Fibroblast of skin of back (primary cell): ENCODE measurements at places on chromosomes 5 and 9.

DNA sequence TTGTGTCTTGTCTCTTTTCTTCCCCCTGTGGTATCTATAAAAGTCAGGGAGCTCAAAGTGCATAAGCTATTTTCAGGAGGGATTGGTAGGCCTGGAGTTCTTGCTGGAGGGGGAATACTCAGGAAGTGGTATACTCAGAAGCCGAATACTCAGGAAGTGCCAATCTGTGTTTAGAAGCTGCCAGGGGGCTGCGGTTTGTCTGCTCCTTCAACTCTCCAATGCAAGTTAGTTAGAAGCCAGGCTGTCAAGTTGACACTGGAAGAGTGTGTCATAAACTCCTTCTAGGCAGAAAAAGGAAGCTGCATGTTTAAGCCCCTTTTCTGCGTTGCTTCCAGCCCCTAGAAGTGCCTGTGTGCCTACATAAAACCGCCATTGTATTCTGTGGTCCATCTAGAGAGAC lies 366.5 kb downstream of the TAF11L14 start:
- DNase-seq: no peak

GRCh38 chr9:92723299-92723625 lies 41.4 kb downstream of the BICD2 start:
- DNase-seq: peak; percentile 49

GRCh38 chr5:94240596-94240992 lies 377.8 kb downstream of the KIAA0825 start:
- DNase-seq: no peak

DNA sequence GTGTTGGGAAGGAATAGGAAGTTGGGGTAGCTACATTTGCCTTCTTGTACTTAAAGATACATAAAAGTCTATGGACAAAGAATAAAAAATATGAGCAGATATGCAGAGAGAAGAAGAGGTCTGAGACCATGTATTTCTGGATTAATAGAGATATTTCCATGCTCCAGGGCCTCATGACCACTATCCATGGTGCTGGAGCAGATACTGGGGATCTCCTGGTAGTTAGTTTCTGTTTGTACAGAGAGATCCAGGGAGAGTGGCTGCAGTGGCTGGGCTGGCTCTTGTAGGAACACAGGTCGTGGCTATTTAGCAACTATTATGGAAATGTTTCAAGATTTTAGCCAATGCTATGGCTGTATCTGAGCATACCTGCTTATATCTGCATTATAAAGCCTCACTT lies 184.2 kb upstream of the TMEM161B start:
- peak; percentile 5 for DNase-seq

DNA sequence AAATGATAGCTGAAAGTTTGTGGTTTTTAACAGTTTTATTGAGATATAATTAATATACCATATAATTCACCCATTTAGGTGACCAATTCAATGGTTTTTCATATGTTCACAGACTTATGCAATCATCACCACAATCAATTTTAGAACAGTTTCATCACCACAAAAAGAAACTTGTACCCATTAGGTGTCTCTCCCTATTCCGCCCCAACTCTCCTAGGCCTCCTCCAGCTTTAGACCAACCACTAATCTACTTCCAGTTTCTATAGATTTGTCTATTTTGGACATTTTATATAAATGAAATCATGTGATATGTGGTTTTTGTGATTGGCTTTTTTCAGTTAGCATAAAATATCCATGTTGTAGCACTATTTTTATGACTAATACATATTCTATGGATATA lies 38.6 kb downstream of the YTHDC2 start:
- DNase-seq: no peak

DNA sequence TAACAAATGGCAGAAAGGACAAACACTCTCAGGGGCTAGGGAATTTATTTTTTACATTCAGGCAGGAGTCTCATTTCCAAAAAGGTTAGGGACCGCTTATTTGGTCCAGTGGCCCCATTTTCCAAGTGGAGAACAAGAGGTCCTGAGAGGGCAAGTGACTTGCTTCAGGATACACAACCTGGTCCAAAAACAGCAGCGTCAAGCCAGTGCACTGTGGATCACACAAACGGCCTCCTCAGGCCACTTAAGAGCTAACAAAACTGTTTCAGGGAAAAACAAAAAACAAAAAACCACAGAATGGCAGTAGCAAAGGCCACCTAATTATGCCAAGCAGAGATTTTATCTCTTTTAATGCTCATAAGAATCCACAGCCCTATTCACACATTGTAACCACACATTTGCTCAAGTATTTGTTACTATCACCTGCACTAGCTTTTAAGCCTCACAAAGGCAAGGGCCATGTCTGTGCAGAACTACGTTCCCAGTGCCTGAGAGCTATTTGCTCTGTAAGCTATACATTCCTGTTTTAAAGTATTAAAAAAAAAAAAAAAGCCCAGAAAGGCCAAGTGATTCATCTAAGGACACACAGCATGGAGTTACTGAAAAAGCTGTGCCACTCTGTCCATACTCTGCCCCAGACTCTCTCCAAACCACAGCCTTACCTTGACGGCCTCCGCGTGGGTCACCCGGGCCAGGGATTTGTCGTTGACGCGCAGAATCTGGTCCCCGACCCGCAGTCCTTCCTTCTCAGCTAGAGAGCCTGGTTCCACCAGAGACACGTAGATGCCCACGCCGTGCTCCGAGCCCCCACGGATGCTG lies 1.5 kb downstream of the WHRN start:
- no peak for DNase-seq

- DNase-seq: no peak
Measured at GRCh38 chr5:28685794-28686193, 1647.4 kb upstream of the CDH9 start.

- DNase-seq: no peak
Measured at GRCh38 chr5:88687373-88687911, 195.5 kb downstream of the MEF2C start.

GRCh38 chr5:42927730-42928129 lies 112.4 kb downstream of the ANXA2R start:
- DNase-seq: no peak

DNA sequence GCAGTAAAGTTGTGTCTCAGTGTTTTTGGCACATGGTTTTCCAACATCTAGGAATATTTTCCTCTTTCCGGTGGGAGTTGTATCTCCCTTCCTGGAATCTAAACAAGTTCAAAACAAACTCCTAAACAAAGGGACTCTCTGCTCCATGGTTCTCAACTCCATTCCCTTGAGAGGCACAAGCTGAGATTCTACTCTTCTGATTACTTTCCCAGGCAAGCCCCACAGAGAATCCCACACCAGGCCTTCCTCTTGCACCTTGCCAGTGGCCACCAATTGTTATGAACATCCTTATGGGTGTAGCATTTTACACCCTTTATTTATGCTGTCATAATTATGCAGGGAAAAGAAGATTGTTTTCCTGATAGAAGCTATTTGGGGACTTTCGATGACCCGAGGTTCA lies 25.8 kb upstream of the SH3TC2 start:
- DNase-seq: no peak

DNA sequence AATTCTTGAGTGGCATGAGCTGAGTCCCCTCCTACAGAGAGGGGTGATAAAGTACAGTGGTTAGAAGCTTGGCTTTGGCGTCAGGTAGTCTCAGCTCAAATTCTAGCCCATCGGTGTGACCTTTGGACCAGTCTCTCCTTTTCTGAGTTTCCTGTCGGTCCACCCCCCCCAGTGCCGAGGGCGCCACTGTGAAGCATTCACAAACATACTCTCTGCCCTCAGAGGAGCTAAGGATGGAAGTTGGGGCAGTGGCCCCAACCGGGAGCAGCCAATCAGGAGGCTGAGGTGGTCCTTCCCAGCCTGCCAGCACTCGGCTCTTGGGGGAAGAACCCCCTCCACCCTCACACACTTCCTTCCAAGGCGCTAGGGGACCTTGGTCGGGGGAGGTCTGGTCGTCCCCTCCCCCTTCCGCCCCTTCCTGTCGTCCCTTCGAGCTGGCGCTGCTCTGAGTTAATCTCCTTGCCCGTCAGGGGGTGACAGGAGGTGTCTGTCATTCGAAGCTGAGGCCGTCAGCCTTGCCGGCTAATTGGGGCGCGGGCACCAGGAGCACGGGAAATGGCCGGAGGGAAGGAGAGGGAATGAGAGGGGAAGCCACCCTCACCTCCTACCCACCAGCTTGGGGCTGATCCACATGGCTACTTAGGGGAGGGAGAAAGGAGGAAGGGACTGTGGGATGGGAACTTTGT lies 53.0 kb downstream of the CXXC5 start:
- DNase-seq: no peak

- DNase-seq: no peak
Measured at GRCh38 chr9:72384710-72385485, 19.9 kb upstream of the ZFAND5 start.

DNA sequence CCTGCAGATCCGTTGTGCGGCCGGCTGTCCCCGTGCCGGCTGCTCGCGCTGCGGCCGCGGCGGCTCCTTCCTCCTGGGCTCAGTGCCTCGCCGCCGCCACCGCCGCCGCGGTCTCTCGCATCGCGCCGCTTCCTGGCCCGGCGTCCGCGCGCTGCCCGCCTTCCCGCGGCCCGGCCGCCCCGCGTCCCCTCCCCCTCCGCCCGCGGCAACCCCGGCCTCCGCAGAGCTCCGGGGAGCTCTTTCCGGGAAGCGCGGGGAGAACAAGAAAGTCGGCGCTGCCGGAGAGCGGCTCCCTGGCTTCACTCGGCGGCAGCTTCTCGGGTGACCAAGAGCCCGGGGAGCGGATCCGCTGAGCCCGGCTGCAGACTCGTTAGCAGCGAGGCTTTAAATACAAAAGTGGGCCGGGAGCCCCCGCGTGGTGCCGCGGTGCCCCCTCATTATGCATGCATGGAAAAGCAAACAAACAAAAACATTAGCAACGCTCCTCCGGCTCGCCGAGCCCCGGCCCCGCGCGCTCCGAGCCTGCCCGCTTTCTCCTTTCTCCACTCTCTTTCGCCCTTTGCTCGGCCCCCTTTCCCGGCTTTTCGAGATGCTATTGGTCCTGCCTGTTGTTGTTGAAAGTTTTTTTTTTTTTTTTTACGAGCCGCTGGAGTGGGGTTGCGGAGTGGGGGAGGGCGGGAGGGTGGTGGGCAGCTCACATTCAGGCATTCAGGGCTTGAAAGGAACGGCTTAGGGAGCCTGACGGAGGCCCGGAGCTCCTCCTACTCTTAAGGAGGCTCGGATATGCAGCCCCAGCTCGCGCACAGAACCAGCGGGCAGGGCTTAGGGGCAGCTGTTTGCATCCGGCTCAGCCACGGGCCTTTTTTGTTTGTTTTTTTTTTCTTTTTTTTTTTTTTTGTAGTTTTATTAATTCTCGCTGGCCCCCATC lies at the start of gene GAS1:
TSS of gene GAS1 (minus strand) at position 361 of the 928 bp plus-strand sequence. CDS start 727 bp downstream, outside the sequence.
- peak; percentile 96 for DNase-seq

DNA sequence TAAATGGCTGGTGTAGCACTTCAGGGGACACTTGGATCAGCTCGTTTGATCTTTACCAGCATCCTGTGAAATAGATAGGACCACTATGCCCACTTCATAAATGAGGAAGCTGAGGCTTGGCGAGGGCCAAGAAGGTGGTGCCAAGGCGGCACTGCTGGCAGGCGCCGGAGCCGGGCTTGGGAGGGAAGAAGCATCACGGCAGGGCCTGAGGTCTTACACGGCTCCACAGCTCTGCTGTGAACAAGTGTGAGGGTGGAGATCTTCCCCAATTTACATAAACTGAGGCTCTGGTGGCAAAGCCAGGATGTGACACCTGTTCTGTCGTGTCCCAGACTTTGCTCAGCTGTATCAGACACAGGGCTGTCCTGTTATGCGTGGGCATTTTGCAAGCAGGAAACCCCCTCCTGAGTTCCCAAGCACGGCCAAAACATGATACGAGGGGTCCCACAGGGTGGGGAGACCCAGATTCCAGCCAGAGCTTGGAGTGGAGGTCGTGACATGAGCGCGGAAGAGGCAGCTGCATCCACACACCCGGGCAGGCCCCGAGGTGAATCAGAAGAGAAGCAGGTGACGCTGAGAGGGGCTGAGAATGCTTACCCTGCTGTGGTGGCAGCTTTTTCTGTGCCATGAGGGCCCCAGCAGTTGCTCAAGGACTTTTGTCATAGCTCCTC lies 117.5 kb upstream of the BOD1 start:
- no peak for DNase-seq

DNA sequence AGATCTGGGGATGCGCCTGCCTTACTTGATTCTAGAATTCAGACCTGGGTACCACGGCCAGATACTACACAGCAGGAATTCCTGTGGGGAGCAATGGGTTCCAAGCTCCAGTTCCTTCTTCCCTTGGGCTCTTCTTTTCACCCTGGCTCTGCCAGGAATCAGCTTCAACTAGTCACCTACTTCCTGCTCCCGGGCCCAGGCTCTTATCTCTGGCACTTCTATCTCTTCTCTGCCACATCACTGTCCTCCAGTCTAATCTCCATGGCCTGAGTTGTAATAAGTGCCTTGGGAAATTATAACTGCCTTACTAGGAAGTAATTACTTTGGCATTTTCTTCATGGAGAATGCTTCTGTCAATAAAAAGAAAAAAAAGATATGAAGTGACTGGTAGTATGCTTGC lies 26.2 kb upstream of the SERINC5 start:
- DNase-seq: no peak

GRCh38 chr5:83586874-83587776 lies 115.6 kb downstream of the VCAN start:
- DNase-seq: peak; percentile 50

- DNase-seq: no peak
Measured at GRCh38 chr9:30628915-30629567, 1755.4 kb upstream of the ACO1 start.

DNA sequence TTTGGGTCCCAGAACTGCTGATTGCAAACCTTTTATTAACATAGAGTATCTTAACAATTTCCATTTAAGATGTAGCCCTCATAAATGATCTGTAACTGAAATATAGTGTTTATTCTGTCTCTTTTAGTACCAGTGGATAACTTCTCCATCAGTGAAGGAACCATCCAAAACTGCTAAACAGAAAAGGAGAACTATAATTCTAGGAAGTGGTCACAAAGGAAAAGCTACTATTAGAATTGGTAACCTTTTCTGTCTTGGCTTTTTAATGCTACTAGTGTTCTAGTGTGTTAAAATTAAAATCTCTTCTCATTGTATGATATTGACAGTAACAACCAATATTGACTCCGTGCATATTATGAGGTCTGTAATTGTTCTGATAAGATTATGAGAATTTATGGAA lies 12.8 kb downstream of the CEP78 start:
- DNase-seq: no peak

GRCh38 chr5:160470437-160471361 lies 49.0 kb downstream of the PTTG1 start:
- no peak for DNase-seq

DNA sequence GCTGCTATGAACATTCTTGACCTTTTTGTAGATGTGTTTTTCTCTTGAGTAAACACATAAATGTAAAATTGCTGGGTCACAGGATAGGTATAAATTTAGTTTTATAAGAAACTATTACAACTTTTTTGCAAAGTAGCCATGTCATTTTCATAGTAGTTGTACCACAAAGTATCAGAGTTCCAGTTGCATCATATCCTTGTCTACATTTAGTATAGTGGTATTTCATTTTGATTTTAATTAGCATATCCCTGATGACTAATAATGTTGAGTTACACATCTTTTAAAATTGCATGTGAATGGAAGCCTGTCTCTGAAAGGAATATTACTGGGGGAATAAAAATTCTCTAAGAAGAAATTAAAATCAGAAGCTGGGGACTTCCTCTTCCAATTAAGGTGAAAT lies 85.4 kb downstream of the TMEM161B start:
- peak; percentile 2 for DNase-seq
